ENCODE measurements at places on chromosomes 2 and 18.

GRCh38 chr2:60313470-60314172, 239.8 kb downstream of the BCL11A start:
- DNase-seq, result no peak

- no peak for DNase-seq
Measured at GRCh38 chr18:24818441-24818840, 358.0 kb downstream of the HRH4 start.

DNA sequence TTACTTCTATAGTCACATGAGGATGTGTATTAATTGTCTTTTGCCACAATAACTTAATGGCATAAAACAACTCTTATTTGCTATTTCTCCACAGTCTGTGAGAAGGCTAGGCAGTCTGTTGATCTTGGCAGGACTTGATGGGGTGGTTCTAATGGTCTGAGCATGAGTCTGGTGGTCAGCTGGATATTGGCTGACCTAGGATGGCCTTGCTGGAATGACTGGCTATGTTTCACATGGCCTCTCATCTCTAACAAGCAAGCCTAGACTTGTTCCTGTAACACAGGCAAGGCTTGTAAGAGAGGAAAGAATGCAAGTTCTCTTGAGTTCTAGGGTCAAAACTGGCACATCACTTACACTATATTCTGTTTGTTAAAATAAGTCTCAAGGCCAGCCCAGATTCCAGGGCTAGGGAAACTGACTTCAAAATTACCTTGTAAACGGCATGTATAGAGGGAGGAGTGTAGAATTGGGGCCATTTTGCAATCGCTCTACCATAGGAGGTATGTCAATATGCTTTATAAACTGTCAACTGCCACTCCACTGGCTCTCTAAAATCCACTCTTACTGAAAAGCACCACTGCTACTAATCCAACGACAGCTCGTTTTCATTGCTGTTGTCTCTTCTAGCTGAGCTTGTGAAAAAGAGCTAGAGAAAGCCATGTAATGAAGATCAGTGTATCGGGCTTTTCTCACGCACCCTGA, 325.0 kb upstream of the PKDCC start:
- no peak for DNase-seq

DNA sequence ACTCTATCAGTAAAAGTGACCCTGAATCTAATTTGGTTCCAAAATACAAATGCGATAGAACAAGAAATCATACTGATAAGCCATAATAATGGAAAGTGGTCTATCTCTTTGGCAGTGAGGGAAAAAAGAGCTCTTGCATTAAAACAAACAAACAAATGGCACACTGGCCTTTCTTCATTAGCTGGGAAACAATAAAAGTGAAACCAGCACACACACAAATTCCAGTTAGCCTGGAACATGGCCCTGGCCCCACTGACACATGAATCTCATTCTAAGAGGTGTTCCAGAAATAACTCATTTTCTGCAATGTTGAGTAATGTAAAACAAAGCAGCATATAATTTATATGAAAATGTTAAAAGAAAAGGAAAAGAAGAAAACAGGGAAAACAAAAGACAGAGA, 79.3 kb upstream of the TGFA start:
- no peak for DNase-seq

GRCh38 chr2:3465328-3465727, 54.0 kb downstream of the ADI1 start:
- no peak for DNase-seq

GRCh38 chr2:27448381-27448780, 6.2 kb downstream of the KRTCAP3 start:
- DNase-seq, result no peak

DNA sequence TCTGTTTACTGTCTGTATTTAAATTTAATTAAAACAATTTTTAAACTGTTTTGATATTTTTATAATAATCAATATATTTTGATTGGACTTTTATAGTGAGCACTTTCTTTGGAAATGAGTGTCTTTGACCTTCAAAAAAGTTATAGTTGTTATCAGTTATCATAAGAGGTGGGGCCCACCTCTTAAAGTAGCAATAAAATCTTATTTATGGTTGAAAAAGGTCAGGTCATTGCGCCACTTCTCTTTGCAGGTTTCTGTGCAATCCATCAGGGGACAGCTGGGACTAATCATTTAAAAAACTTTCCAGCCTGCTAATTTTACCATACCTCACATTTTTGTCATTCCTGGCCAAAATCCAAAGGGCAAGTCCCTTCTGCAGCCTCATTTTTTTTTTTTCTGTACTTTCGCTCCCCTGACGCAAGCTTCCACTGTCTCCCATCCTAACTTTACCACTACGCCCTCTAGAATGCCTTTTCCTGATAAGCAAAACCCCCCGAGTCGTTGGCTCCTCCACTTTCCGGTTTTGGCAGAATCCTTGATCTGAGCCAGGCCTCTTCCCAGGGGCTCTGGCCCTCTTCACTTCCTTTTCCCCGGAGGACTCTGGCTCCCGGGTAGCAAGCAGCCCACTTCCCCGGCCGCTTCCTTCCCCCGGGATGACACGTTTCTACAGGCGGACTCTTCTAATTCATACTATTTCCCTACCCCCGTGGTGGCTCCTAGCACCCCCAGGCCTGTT, 1.1 kb upstream of the SEH1L start:
- peak; percentile 94 for DNase-seq

DNA sequence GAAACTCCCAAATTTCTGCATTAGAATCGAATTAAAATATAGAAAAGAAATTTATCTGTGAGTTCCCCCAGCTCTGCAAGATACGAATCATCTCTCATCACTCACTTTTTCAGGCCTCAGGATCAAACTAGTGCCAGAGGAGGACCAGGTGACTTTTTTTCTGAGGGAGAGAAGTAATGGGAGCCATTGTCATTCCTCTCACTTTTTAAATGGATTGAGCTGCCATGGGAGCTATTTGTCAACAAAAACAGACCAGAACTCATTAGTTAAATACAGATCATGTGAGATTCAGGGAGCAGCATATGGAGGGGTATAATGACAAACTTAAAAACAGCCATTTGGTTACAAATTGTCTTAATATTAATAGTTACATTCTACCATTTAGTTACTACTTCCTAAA, 594.4 kb downstream of the DPP10 start:
- no peak for DNase-seq

DNA sequence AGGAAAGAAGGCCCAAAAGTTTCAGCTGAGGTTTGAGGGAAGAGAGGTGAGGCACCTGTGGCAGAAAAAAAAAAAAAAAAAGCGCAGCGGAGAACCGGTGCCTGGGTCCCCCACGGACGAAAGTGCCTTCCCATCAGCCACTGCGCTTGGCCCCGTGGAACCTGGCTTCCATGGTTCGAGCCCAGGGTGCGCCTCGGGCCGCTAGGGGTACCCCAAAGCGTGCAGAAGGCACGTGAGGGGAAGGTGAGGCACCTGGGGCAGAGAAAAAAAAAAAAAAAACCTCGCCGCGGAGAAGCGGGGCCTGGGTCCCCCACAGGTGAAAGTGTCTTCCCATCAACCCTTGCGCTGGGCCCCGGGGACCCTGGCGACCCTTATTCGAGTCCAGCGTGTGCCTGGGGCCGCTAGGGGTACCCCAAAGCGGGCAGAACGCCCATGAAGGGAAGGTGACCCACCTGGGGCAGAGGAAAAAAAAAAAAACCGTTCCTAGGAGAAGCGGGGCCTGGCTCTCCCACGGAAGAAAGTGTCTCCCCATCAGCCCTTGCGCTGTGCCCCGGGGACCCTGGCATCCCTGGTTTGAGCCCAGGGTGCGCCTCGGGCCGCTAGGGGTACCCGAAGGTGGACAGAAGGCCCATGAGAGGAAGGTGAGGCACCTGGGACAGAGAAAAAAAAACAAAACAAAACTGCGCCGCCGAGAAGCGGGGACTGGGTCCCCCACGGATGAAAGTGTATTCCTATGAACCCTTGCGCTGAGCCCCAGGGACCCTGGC, 228.6 kb downstream of the CCDC74A start:
- no peak for DNase-seq

DNA sequence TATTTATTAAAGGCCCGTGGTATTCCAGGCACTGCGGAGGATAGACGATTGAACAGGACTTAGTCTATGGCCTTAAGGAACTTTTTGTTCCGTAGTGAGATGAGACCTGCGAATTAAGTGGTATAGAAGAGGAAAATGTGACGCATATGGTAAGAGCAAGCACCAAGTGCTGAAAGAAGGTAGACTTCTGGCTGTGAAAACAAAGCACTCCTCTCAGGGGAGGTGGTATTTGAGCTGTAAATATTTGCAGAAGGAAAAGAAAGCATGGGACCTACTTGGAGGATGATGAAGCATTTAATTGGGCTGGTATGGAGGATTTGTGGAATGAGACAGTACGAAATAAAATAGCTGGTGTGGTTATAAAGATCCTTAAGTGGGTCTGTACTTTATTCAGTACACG, 62.5 kb downstream of the GPR39 start:
- no peak for DNase-seq

GRCh38 chr18:59835605-59836379, 64.0 kb upstream of the PMAIP1 start:
- no peak for DNase-seq

DNA sequence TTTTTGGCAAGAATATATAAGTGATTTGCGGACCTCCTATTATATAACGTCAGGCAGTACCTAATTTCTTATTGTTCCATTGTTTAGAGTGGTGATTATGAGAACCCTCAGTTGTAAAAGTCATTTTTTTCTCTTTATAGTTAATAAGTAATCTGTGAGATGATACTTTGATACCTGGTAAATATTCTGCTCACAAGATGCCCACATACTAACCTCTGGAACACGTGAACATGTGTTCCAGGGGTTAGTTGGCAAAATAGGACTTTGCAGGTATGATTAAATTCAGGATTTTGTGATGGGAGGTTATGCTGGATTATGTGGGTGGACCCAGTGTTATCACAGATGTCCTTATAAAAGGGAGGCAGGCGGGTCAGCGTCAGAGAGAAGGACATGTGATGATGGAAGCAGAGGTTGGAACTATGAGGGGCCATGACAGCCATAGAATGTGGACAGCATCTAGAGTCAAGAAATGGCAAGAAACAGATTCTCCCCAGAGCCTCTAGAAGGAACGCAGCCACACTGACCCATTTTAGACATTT, 16.8 kb downstream of the MAIP1 start:
- no peak for DNase-seq

- DNase-seq, result no peak
Measured at GRCh38 chr2:72106978-72107377, 40.7 kb downstream of the CYP26B1 start.

GRCh38 chr2:107645586-107645985, 181.1 kb upstream of the RGPD4 start:
- DNase-seq, result no peak

DNA sequence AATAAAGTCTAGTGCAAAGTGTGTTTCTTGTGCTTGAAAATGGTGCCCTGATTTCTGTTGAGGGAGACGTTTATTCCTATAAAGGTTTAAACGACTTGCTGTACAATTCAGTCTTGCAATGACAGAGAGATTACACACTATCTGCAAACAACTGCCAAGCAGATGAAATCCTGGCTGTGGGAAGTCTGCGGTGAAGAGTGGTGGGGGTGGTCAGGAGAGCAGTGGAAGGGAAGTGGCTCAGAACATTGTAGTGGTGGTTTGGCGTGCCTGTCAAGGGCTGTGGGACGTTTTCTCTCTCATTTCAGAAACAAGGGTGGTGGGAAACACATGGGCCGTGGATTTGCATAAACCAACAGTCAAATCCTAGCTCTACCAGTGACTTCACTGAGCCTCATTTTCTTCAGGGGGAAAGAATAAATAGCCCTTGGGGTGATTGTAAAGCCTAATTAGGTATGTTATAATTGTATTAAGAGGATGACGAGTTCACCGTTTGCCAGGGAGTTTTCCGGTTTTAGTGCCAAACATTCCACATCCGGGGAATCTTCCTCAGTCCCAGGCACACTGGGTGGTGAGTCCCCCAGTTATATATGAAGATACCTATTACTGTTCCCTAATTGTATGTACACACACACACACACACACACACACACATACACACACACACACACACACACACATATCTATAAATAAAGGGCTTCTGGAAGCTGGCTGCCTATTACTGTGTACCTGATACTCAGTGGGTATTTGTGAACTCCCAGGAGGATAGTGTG, 115.0 kb downstream of the SPTBN1 start:
- peak; percentile 71 for DNase-seq

DNA sequence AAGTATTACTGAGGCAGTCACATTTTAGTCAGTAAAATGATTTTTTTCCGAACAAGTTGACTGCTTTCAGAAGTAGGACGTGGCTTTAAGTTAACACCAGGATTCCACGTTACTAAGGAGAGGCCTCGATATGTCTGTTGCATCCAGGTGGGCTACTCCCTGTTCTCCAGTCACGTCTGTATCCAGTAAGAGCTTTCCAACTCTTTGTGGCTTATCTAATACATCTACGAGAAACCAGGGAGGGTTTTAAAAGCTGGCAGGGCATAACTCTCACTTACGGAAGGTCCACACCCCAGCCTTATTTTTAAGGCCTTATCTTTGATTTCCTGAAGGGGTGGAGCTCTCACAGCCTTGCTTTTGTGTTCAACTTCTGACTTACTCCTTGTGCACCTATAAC, 99.2 kb downstream of the SLC8A1 start:
- DNase-seq, result no peak

DNA sequence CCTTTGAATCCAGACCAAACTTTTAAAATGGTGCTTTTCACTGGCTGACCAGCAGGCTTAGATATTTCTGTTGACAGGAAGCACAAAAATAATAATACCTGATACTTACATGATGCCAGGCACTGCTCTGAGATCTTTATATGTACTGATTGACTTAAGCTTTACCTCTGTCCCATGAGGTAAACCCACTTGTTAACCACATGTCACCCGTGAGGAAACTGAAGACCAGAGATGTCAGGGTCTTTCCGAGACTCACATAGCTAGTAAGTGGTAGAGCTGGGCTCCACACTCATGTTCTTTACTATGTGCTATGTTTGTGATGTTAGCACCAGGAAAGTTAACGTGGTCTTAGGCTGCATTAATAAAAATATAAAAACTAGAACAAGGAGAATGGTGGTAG, 297.7 kb downstream of the PLCL1 start:
- DNase-seq, result no peak

DNA sequence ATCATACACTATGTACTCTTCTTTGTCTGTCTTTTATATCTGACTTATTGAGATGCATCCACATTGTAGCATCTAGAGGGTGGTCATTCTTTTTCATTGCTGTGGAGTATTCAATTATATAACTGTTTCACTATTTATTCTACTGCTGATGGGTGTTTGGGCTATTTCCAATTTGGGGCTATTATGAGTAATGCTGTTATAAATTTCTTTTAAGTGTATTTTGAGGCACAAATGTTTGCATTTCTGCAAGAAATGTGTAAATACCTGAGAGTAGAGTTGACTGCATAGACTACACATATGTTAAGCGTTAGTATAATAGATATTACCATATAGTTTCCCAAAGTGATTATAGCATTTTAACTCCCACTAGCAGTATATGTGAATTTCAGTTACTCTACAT, 26.9 kb upstream of the PPP1R1C start:
- no peak for DNase-seq

- no peak for DNase-seq
Measured at GRCh38 chr2:121043827-121044222, 241.2 kb downstream of the TFCP2L1 start.

DNA sequence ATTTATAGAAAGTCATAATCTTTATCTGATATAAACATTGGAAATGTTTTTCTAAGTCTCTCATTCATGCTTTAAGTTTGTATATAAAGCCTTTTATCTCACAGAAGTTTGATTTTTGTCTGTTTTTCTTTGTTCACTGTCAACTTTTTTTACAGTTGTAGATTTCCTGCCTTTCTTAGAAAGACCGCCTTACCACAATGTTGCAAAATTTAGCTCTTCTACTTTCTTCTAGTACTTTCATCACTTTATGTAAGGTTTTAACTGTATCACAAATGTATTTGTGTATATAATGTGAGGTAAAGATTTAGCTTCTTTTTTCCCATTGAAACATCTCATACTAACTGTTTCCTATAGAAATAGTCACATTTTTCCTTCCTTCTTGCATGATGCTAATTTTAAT, 136.1 kb downstream of the DNAH6 start:
- DNase-seq, result no peak
